Airway epithelial cell (primary cell): ENCODE measurements at places on chromosomes 6 and 20. TPM values are rescaled to one million over a fixed set of nuclear protein-coding genes. Genes with fewer than 3 reads are reported as not detected.

GGTLC1 gene
- not detected in 2 replicates for total RNA-seq

RBPJL gene
- not detected in 2 replicates for total RNA-seq

PNLDC1 gene
- total RNA-seq = 0.14 TPM in 2 replicates

OOEP gene
- total RNA-seq = not detected in 2 replicates

CFB gene
- total RNA-seq = 3.1 and 3.9 TPM in 2 replicates

SMIM26 gene
- 81.5 and 146 TPM in 2 replicates for total RNA-seq

IMPG1 gene
- not detected in 2 replicates for total RNA-seq

PFDN6 gene
- total RNA-seq = 65.0 and 99.5 TPM in 2 replicates

TCF21 gene
- total RNA-seq = 0.07 TPM in 1 of 2 replicates, not detected in the other

SALL4 gene
- 0.05 and 0.07 TPM in 2 replicates for total RNA-seq

NFS1 gene
- total RNA-seq = 18.4 and 32.9 TPM in 2 replicates

BNIP5 gene
- total RNA-seq = 0.21 TPM in 1 of 2 replicates, not detected in the other

PTGIS gene
- not detected in 2 replicates for total RNA-seq

GMPR gene
- total RNA-seq = 0.21 TPM in 1 of 2 replicates, not detected in the other

LSM14B gene
- total RNA-seq = 17.5 and 21.6 TPM in 2 replicates

RNF39 gene
- total RNA-seq = 3.3 and 4.9 TPM in 2 replicates

ADGRB3 gene
- total RNA-seq = not detected in 2 replicates

TINAG gene
- total RNA-seq = not detected in 2 replicates

SYTL3 gene
- 0.99 and 1.5 TPM in 2 replicates for total RNA-seq

ZCCHC3 gene
- total RNA-seq = 13.0 and 14.3 TPM in 2 replicates

FAM83C gene
- 1.2 and 3.2 TPM in 2 replicates for total RNA-seq

RIPOR3 gene
- 0.05 and 0.56 TPM in 2 replicates for total RNA-seq

PRSS35 gene
- total RNA-seq = 0.07 TPM in 1 of 2 replicates, not detected in the other
